ENCODE measurements at places on chromosomes 4 and X.

DNA sequence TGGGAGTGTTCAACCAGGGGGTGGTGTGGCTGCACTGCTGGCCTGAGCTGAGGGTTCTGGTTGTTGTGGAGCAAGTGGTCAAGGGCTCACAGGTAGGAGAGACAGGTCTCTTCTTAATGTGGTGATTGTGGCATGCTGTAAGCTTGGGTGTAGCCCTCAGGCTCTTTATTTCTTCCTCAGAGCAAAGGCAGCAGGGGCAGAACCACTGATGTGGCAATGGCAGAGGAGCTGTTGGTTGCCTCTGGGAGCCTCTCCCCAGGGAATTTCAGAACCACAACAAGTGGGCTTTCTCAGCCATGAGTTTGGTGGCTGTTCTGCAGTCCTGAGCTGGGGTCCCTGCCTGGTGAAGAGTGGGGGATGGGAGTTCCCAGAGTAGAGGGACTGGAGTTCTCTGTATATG lies 1017.2 kb downstream of the SH3BGRL start:
- no peak for DNase-seq

GRCh38 chr4:8459867-8460445 lies 19.4 kb downstream of the TRMT44 start:
- no peak for DNase-seq

DNA sequence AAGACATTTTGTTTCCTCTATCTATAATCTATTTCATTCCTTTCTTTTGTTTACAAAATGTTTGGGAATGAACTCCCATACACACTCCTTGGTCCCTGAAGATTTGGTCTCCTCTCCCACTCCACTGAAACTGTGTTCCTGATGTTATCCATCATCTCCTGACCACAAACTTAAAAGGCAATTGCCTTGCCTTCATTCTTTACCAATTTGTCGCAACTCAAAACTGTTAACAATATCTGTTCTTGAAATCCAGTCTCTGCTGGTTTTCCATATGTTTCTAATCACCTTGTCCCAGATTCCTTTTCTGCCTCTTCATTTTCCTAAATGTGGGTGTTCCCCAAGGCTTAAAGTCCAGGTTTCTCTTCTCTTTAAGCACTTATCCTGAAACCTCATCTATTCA lies 262.2 kb upstream of the TTC29 start:
- DNase-seq: no peak

DNA sequence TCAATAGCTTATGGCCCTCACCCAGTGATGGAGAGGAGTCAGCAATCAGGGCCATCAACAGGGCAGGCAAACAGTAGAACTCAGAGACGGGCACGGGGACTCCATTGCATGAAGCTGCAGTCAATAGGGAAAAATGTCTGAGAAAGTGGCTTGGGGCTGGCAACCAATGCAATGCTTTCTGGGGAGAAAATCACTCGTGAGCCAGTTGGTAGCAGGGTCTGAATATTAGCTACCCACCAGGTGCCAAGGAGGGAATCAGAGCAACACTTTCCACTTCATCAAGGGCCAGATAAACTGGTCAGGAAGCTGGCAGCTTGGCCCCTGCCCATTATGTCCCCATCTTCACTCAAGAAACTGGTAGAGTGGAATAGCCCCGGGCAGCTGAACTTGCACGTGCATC lies 80.7 kb downstream of the STARD8 start:
- no peak for DNase-seq

DNA sequence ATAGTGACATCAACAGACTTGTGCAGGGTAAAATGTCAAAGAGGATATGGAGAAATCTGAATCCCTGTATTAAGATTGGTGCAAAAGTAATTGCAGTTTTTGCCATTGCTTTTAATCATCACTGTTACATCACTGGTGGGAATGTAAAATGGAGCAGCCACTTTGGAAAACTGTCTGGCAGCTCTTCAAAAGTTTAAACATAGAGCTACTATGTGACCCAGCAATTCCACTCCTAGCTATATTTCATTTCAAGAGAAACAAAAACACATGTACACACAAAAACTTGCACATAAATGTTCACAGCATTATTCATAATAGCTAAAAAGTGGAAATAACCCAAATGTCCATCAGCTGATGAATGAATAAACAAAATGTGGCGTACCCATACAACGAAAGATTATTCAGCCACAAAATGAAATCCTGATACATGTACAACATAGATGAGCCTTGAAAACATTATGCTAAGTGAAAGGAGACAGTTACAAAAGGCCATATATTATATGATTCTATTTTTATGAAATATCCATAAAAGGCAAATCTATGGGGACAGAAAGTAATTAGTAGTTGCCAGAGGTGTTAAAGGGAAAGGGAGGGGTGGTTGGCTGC lies 106.4 kb downstream of the AMELX start:
- DNase-seq: no peak

Data from NCI-H524 treated with DMSO at 0.1 percent for 48 hours (cell line).